ENCODE measurements at places on chromosomes 12 and 14.

GRCh38 chr12:89288959-89289358, 63.3 kb downstream of the DUSP6 start:
- DNase-seq = no peak

GRCh38 chr14:58701604-58702003, 63.8 kb downstream of the DACT1 start:
- peak; percentile 35 for DNase-seq

GRCh38 chr14:93303659-93304058, 29.2 kb downstream of the BTBD7 start:
- no peak for DNase-seq

DNA sequence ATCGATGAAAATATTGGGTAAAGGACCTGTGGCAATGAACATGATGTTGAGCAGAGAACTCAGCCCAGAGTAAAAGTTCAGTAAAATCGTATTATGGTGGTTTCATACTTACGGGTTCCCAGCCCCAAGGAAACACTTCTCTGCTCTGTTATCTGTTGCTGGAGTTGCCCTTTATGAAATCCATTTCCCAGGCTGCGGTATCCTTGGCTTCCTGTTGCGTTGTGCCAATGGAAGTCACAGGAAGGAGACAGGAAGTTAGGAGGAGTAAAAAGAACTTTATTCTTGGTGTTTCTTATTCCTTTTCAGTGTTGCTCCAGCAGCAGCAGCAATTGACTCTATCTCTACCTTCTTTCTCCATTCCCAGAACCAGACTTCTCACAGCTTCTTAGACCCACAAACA, 965.2 kb downstream of the VRK1 start:
- no peak for DNase-seq

- DNase-seq = no peak
Observed at GRCh38 chr12:4451694-4452093, 6.1 kb upstream of the FGF6 start.

DNA sequence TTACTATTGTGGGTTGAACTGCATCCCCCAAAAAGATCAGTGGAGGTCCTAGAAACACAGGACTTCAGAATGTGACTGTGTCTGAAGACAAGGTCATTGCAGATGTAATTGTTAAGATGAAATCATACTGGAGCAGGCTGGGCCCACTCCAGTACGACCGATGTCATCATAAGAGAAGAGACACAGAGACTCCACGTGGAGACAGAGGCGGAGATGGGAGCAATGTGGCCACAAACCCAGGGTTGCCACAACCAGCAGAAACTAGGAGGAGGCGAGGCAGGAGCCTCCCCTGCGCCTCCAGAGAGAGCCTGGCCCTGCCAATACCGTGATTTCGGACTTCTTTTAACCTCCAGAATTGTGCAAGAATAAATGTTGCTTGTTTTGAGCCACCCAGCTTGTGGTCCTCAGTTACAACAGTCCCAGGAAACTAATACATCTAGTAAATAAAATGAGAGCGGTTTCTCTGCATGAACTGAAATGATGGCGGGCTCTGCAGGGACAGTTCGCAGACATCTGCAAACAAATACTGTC, 25.7 kb upstream of the FZD10 start:
- no peak for DNase-seq

DNA sequence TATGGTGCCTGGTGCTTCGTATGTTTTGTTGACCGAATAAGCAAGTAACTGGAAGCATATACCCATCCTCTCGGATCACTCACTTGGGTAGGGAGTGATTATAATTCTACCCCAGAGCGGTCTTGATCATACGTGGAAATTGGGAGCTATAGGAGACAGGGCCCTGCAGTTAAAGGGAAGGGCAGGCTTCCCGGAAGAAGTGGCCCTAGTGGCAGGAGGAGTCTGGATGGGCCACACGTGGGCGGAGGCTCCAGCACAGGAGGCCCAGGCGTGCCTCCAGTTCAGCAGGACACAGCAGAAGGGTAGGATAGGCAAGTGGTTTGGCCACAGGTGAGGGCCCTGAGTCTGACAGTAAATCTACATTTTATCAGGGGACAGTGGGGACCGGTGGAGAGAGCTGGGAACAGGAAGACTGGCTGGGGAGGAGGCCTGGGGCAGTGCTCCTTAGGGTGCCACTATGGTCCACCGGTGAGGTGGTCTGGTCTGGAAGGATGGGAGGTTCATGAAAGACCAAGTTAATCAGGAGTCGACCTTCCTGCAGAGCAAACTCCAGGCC, 23.5 kb upstream of the YY1 start:
- no peak for DNase-seq

GRCh38 chr12:73867147-73867546, 670.5 kb upstream of the ATXN7L3B start:
- DNase-seq = no peak

GRCh38 chr12:88650715-88651114, 70.4 kb upstream of the KITLG start:
- DNase-seq = no peak

DNA sequence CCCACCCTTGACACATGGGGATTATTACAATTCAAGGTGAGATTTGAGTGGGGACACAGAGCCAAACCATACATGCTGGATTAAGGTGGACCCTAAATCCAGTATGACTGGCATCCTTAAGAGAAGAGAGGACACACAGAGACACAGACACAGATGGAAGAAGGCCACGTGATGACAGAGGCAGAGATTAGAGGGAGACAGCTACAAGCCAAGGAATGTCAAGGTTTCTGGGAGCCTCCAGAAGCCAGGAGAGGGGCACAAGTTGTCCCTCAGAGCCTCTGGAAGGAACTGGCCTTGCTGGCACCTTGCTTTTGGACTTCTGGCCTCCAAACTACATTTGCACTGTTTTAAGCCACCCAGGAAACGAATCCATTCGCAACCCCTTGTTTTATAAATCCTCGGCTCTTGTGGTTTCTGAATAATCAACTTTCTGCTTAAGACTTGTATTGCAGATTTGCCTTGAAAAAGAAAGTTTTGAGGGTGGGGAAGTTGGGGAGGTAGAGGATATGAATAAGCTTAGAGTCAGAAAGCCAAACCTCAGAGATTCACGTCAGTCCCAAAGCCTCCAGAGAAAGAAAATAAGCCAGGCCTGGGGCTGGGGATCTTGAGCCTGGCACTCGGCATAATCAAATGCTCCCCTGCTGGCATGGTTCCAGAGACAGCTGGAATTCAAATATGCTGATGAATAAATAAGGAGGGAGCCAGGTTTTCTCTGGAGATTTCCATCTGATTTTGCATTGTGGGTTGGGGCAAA, 224.2 kb upstream of the PWP1 start:
- no peak for DNase-seq

GRCh38 chr14:104542871-104543830, 36.4 kb upstream of the C14orf180 start:
- DNase-seq = no peak

DNA sequence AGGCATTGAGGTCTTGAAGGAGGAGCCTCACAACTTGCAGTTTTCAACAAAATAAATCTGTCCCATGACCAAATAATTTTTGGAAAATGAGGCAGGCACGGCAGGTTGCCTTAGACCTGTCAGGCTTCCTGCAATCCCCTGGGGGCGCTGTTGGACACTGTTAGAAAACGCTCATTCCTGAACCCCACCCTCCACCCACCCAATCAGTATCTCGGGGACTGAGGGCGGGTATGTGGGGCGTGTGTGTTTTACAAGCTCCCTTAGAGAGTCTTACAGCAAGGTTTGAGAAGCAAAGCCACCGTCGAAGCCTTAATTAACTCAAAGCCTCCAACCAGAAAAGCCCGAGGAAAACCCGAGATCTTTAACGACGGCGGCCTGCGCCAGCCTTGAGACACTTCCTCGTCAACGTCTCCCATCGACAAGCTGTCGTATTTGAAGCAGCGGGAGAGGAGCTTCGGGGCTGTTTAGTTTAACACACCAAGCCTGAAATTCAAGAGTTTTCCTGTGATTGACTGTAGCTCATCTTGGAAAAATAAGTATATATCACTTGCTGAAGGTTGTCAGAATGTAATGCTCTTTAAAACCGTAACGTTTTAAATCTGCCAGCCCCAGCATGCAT, 123.0 kb downstream of the GLT1D1 start:
- no peak for DNase-seq
